ENCODE measurements at places on chromosomes 7 and 10.

DNA sequence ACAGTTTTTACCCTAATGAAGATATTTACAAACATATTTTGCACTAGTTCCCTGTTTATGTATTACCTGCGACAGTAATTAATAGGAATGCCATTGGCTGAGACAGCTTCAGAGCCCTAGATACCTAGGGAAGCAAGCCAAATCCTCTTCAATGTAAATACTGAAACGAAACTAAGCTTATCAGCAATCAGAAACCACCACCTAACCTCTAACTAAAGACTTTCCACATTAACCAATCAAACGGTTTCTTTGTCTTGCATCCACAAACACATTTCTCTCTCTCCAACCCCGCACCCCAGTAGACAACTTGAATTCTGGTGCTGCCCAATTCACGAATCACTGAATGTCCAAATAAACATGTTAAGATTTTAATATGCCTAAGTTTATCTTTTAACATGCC, 474.4 kb upstream of the C7orf33 start:
- DNase-seq, result no peak

DNA sequence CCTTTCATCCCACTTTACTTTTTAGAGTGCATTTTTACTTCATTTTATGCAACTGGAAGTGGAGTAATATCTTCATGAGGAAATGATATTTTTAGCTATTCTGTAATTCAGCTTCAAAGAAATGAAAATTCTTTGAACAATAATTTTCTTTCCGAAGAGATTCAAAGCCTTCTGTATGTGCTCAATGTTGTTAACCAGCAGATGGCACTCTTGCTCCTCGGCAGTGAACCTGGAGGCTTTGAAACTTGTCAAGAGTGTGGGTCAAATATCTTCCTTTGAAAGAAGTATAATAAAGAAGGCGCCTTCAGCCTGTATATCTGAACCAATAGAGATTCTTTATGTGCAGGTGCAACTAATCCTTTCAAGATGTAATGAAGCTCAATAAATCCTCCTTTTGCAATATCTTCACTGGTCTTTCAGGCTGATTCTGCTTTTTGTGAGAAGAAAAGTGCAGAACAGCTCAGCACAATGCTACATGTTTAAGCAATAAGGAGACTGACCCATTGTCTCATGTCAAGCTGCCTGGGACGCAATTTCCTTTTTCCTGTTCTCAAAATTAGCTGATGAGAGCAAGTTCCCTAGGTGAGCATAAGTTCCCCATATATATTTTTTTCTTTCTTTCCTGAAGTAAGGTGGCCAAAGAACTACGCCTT, 258.4 kb downstream of the SEMA3A start:
- peak; percentile 16 for DNase-seq

DNA sequence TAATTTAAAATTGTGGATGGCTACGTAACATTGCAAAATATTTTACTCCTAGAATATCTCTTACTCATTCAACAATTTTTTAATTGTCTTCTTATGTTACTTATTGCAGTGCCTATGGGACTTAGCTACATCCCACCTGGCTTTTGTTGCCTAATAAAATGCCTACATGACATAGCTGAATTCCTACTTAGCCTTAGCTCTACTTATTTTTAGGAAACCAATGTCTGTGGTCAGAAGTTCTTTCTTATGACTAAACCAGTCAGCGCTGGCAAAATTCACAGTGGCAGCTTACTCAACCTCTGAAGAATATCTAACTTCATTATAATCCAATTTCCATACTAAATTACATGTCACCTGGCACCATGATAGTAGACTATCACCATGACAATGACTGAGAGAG, 1612.4 kb upstream of the LRRTM3 start:
- DNase-seq, result no peak

GRCh38 chr7:131726031-131726430, 169.6 kb upstream of the PODXL start:
- no peak for DNase-seq

- DNase-seq, result no peak
Observed at GRCh38 chr10:118980135-118980865, 49.2 kb upstream of the NANOS1 start.
